ENCODE measurements at places on chromosomes 5 and 9.

- no peak for DNase-seq
Measured at GRCh38 chr9:88828018-88828417, 163.2 kb upstream of the S1PR3 start.

GRCh38 chr5:61919920-61920319 is 386.1 kb upstream of the KIF2A start:
- no peak for DNase-seq

- no peak for DNase-seq
Measured at GRCh38 chr5:41896230-41896629, 7.9 kb upstream of the RIMOC1 start.

DNA sequence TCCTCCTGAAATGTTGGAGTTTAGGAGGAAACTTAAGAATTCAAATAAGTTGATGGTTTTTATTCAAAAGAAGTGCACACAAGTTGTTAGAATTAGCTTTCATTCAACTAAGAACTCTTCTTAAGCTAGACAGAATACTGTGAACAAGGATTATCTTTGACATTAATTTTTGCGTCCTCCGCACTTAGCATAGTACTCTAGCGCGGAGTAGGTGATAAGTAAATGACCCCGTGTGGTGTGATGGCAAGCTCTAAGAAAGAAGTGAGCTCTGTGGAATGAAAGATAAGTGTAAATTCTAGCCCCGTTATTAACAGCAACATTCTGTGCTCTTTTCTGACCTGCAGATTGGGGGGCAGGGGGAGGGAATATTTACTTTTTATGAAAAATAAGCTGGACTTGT is 1.0 kb downstream of the BRIX1 start:
- DNase-seq = no peak

- no peak for DNase-seq
Measured at GRCh38 chr5:1470762-1471211, 25.5 kb upstream of the SLC6A3 start.

GRCh38 chr9:74777136-74777879 is 110.4 kb downstream of the TRPM6 start:
- DNase-seq = peak; percentile 46

- DNase-seq = no peak
Measured at GRCh38 chr5:131545845-131546244, 89.2 kb downstream of the RAPGEF6 start.

GRCh38 chr9:131739959-131740648 is at the start of gene RAPGEF1:
Gene RAPGEF1 (minus strand): TSS chr9:131740076. CDS start chr9:131739830, 246 bp downstream.
- DNase-seq = no peak

DNA sequence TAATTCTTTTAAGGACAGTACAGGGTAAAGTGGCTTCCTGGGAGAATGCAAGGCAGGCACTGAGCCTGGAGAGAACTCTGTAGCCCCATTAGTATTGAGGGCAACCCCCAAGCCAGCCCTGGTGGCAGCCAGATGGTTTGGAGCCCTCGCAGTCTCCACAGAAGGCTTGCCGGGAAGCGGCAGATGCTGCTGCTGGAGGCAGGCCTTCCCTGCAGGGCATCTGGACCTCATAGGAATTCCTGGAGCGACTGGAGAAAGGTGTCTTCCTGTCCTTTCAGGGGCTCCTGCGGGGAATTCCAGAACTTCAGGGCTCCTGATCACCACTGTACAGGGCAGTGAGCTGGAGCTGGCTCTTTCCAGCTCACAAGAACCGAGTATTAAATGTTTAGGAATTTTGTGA is 167.5 kb downstream of the INSYN2B start:
- DNase-seq = no peak

DNA sequence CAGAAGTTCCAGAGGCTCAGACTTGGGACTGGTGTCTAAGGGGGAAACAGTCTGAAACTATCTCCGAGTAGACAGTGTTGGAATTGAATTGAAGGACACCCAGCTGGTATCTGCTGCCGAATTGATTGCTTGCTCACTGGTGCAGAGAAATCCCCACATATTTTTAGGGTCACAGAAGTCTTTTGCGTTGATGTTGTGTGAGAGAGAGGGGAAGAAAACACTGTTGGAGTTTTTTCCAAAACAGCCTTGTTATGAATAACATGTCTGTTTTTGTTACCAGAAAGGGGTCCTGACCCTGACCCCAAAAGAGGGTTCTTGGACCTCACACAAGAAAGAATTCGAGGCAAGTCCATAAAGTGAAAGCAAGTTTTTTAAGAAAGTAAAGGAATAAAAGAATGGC is 81.3 kb downstream of the ALDH7A1 start:
- DNase-seq = no peak

DNA sequence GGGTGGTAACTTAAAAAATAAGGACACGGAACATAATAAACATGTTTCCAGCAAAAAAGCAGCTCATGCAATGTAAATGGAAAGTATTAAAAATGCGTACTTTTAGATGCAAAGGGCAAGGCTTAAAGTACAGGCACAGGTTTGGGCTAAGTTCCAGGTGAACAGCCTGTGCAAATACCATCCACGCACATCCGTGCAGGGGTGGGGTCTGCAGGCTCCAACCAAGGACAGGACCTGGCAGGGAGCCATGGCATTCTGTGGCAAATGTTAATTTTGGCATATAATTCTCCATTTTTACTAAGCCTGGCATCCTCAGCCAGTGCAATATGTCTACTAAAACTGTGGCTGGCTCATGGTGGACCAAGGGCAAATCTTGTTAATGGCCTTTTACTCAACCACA is 365.8 kb upstream of the DAP start:
- no peak for DNase-seq

GRCh38 chr5:53777864-53778618 is 217.6 kb downstream of the NDUFS4 start:
- DNase-seq = no peak

GRCh38 chr5:168663276-168664004 is 84.3 kb upstream of the PANK3 start:
- DNase-seq = no peak

- DNase-seq = no peak
Measured at GRCh38 chr5:88235346-88235745, 33.3 kb downstream of the TMEM161B start.

- DNase-seq = peak; percentile 53
Measured at GRCh38 chr5:160467555-160468362, 46.1 kb downstream of the PTTG1 start.

- DNase-seq = no peak
Measured at GRCh38 chr9:98694943-98695342, 13.8 kb downstream of the GABBR2 start.

DNA sequence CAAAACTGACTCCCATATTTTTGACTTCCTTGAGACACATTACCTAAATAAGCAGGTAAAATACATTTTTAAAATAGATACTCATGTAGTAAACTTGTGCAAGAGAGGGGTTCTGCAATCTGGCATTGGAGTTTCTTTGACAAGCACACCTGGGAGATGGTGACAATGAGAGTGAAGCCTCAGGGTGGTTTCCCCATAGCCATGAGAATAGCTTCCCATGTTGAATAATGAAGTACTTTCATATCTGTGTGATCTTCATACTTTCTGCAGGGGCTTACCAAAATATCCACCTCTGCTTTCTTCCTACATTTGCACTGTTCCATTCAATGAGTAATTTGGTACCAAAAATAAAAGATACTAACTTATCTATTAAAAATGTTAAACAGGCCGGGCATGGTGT is 44.7 kb upstream of the VCAN start:
- no peak for DNase-seq

DNA sequence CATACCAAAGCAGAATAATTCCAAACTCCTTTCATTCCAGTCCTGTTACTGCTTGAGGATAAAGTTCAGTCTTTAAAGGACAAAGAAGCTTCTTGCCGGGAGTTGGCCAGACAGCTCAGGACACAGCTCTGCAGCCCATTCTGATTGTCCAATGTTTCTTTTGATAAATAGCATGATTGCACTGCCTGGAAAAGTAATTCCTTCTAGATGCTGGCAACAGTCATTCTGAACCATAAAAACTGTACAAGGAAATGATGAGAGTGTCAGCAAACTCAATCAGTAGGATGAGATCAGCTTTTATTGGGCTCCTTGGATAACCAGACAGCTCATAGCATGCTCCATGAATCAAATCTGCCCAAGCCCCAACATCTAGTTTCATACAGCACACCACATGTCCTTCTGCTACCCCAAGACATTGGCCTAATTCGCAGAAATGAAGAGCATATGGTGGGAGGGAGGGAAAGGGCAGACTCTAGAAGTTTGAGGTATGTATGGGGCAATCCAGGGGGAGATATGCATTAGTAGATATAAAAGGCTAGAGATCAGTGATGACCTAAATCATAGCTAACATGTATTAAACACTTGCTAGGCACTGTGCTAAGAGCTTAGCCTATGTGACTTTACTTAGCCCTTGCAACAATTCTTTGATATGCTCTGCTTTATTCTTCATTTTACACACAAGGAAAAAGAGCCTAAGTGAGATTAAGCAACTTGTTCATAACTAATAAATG is 219.9 kb upstream of the NREP start:
- no peak for DNase-seq

- DNase-seq = no peak
Measured at GRCh38 chr5:1037123-1037670, 28.6 kb downstream of the NKD2 start.

DNA sequence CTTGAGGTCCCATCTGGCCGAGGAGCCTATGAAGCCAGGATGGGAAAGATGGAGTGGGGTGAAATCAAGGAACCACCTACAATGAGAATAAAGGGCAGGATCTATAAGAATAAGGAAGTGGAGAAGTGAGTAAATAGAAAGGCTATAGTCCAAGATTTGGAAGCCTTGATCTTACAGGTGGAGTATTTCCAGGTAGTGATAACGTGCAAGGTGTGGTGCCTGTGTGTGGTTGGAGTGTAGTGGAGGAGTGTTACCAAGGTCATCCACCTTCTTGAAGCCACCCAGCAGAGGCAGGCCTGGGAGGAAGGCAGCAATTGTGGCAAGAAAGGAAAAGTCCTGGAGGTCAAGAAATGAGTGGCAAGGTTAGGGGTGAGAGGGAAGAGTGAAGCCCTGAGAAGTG is 72.9 kb downstream of the IQGAP2 start:
- DNase-seq = no peak

DNA sequence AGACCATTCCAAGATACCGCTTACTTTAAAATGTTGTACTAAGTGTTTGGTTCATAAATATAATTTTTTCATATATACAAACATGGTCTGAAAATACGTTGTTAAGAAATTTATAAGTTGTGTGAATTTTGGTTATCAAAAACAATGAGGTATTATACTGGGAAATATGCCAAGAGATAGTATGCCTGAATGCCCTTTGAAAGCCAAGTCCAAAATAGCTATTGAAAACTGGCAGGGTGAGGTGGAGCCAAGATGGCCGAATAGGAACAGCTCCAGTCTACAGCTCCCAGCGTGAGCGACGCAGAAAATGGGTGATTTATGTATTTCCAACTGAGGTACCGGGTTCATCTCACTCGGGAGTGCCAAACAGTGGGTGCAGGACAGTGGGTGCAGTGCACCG is 533.5 kb downstream of the ZNF608 start:
- no peak for DNase-seq

GRCh38 chr5:179217356-179217755 is 127.9 kb downstream of the ADAMTS2 start:
- peak; percentile 15 for DNase-seq

DNA sequence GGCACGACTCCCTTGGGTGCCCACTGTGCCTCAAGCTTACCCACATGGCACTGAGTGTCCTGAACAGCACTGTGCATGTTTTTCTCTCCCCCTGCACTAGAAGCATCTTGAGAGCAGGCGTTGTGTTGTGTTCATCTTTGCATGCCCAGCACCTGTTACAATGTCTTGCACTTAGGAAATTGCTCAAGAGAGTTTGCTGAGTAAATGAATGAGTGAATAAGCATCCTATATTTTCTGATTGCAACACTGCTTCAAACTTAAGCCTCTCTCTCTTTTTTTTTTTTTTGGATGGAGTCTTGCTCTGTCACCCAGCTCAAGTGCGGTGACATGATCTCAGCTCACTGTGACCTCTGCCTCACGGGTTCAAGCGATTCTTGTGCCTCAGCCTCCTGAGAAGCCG is 94.5 kb downstream of the LMNB1 start:
- no peak for DNase-seq

DNA sequence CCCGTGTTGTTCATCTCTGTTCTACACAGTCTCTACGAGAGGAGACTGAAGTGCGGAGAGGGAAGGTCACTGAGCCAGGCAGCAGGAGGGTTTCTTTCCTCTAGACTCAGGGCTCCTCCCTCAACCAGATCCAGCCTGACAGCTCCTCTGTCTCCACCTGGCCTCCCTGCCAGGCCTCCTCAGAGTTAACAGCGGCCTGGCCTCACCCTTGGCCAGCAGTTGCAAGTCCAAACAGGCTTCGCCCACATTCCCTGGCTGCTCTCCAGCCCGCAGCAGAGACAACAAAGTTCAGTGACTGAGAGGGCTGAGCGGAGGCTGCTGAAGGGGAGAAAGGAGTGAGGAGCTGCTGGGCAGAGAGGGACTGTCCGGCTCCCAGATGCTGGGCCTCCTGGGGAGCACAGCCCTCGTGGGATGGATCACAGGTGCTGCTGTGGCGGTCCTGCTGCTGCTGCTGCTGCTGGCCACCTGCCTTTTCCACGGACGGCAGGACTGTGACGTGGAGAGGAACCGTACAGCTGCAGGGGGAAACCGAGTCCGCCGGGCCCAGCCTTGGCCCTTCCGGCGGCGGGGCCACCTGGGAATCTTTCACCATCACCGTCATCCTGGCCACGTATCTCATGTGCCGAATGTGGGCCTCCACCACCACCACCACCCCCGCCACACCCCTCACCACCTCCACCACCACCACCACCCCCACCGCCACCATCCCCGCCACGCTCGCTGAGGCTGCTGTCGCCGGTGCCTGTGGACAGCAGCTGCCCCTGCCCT is at the start of gene HRCT1:
Gene HRCT1 (plus strand): TSS at position 291 of the 768 bp plus-strand sequence. CDS start 86 bp downstream, at position 377.
- peak; percentile 97 for DNase-seq

DNA sequence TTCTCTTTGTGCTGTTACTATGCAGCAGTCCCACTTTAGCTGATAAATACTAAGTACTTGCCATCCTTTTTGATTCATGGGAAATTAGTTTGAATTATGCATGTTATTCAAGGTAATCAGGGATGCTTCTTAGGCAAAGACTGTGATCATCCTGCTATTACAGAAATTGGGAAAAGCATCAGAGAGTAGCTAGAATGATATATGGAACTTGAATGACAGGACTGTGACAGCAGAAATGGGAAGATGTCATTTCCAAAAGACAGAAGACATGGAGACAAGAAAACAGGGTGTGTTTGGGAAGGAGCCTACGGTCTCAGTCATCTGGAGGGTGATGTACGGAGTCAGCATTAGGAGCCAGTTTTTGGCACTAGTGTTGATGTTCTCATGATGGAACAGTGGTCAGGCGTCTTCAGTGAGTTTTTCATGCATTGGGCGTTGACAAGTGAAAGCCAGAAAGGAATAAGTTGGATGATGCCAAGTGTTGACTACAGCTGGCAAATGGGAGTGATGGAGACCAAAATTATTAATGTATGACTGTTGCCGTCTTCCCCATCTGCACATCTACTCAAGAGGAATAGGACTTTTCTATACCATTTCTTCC is 70.4 kb downstream of the TMEM167A start:
- DNase-seq = no peak

DNA sequence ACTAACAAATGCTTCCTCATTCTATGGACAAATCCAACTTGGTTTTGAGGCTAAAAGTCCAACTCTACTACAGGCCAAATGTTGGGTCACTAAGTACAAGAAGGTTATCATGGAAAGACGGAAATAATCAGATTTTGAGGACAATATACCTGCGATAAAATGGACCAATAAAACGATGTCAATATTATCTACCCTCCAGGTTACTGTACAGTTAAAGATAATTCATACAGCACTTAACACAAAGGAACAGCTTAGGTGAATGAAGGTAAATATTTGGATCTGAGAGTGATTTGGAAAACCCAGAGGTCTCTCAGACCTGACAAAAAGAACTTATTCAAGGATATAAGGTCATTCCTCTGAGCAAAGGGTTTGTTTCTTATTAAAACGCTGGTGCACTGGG is 329.5 kb upstream of the PUM3 start:
- no peak for DNase-seq
